ENCODE measurements at places on chromosomes 3 and 15. TPM values are rescaled to one million over a fixed set of nuclear protein-coding genes. Genes with fewer than 3 reads are reported as not detected.

GRCh38 chr3:16374047-16374934 lies 109.3 kb downstream of the OXNAD1 start:
- DNase-seq = no peak

- DNase-seq = peak; percentile 44
These were observed 1.5 kb downstream of the SNRPN start for GRCh38 chr15:24956111-24956838.

DNA sequence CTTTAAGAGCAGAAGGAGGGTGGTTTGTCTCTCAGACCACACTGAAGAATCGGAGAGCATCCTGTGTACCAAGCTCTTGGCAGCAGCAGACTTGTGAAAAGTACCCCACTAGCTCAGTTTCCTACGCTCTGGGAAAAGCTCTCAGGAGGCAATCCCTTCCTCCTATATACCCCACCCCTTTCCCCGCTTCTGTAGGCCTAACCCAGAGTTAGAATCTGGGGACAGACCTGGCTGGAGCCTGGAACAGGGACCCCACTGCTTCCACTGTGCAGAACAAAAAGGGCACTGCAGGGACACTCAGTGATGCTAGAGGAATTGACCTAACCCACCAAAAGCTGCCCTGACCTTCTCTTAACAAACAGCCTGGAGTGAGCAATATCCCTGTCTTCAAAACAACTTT lies 70.0 kb upstream of the CCDC39 start:
- no peak for DNase-seq

The MON1A gene
- total RNA-seq = 11.0 TPM

The UBAP1L gene
- 0.05 TPM for total RNA-seq

The GRK7 gene
- total RNA-seq = not detected

The SNTN gene
- not detected for total RNA-seq

The HHATL gene
- total RNA-seq = not detected
